ENCODE measurements at places on chromosomes 4 and X.

DNA sequence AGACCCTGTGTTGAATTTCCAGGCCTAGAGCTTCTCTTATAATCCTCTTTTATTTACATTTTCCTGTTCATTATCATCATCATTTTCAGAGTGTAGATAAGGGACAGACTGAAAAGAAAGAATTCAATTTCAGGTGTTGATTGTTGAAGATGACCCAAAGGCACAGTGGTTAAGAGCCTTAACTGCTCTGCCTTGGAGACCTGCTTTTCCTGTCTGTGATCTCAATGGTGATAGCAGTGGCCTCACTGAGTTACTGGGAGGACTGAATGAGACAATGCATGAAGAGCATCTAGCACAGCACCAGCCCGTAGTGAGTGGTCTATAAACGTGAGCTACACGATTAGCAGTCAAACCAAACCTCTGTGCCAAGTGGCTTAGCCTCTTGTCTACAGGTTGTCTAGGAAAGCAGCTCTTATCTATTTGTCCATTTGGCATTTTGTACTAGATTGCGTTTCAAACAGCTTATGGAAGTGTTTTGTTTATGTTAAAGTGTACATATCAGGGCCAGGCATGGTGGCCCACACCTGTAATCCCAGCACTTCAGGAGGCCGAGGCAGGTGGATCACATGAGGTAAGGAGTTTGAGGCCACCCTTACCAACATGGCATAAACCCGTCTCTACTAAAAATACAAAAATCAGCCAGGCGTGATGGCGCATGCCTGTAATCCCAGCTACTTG is 41.5 kb downstream of the SETD7 start:
- DNase-seq: no peak

DNA sequence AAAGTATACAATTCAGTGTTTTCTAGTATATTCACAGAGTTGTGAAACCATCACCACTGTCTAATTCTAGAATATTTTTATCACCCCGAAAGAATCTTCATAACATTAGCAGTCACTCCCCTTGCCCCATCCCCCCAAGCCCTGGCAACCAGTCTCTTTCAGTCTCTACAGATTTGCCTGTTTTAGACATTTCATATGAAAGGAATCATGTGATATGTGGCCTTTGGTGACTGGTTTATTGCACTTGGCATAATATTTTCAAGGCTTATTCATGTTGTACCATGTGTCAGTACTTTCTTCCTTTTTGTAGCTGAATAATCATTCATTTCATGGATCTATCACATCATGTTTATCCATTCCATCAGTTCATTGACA is 371.7 kb downstream of the AFF2 start:
- no peak for DNase-seq

DNA sequence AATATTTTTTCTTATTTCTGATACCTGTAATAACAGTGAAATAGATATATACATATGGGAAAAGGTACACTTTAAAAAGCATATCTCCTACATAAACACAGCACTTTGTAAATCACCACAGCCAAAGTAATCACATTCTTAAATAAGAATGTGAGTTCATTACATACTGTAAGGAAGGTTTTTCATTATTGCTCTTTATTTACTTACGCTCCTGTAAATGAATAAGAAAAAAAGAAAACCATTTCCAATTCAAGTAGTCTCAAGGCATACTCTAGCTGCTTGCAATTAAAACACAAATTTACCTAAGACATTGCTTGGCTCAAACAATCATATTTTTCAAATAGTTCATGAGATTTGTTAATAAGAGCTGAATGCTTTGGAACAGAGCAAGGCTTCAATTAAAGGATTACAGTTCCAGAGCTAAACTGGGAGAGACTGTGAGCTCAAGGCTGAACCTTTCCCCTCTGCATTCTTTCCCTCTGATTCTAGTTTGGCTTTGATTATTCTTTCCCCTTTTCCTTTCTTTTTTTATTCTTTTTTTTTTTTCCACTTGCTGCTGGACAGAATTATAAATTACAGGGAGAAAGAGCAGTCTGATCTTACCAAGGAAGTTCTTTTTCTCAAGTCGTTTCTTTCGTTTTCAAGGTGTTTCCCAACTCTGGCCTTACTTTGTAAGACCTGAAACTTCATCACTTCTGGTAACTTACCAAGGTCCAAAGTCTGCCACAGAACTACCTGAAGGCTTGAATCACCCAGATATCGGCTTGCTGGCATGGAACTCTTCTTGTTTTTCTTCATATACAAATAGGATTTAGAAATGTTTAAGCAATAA is 278.3 kb downstream of the INPP4B start:
- no peak for DNase-seq

DNA sequence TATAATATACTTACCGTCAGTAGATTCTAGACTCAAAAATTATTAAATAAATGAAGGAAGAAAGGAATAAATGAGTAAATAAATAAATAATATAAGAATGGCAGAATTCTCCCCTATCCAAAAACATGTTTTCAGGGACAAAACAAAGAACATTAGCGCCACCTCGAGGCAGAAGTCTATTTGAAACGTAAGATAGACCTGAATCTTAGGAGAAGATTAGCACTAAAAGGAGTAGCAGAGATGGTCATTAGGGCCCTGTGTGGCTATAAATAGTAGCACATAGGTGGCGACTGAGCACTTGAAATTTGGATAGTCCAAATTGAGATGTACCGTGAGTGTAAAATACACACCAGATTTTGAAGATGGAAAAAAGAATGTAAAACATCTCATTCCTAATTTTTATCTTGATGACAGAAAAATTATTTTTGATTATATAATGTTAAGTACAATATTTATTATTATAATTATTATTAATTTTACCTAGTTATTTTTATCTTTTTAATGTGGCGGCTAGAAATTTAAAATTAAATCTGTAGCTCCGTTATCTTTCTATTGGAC is 24.3 kb upstream of the SRD5A3 start:
- peak; percentile 85 for DNase-seq

DNA sequence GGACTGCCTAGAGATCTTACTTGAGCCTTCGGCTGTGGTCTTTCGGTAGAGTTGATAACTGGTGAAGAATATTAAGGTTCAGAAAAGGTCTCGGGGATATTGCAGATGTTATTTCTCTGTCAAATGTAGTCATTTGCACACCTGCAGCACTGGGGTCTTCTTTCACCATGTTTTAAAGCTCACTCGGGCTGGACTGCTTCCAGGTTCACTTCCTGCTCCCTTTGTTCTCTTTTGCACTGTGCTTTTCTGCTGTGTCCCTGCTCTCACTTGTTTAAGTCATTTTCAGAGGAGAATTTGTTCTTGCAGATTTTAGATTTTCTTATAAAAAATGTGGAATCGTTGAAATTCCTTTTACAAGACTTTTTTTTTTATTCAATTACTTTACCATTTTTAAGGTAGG is 68.5 kb downstream of the BMPR1B start:
- DNase-seq: no peak

GRCh38 chr4:8742546-8742945 is 129.1 kb downstream of the HMX1 start:
- DNase-seq: no peak

GRCh38 chr4:167903291-167903721 is 189.0 kb upstream of the ANXA10 start:
- no peak for DNase-seq

DNA sequence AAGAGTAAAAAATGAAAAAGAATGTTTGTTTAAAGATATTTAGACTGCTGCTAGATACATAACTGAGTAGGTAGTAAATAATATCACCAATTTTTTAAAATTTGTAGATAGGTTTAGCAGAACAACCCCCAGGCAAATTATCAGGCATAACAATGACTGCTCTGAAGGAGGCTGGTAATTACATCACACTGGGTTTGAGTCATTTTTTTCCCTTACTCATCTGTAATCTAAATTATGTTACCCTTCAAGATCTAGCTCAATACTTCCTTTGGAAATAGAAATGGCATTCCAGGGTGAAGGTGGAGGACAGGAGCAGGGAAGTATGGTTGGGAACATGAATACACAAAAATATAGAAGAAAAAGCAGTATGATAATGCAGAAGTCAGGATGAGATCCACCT is 431.6 kb upstream of the MAOA start:
- no peak for DNase-seq

- peak; percentile 1 for DNase-seq
Measured at GRCh38 chrX:25144043-25144940, 128.5 kb upstream of the ARX start.

GRCh38 chr4:174828845-174829701 is at the start of gene GLRA3:
Gene GLRA3 (minus strand): TSS chr4:174829247. CDS start chr4:174828811, 436 bp downstream.
- DNase-seq: no peak

GRCh38 chrX:136209016-136209738 is 42.0 kb downstream of the MAP7D3 start:
- no peak for DNase-seq

DNA sequence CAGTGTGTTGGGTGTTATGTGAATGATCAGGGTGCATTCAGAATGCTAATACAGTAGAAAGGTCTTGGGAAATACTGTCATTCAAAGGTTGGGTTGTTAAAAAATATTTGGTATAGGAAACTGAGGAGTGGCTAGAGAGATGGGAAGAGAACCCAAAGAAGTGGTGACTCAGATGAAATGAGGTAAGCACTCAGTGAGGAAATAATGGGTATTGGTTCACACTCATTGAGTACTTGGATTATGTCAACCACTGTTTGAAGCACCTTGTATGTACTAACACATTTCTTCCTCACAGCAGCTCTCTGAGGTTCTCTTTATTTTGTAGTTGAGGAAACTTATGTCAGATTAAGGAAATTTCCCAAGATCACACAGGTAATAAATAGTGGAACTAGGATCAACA is 40.8 kb upstream of the NUDT6 start:
- DNase-seq: peak; percentile 45

DNA sequence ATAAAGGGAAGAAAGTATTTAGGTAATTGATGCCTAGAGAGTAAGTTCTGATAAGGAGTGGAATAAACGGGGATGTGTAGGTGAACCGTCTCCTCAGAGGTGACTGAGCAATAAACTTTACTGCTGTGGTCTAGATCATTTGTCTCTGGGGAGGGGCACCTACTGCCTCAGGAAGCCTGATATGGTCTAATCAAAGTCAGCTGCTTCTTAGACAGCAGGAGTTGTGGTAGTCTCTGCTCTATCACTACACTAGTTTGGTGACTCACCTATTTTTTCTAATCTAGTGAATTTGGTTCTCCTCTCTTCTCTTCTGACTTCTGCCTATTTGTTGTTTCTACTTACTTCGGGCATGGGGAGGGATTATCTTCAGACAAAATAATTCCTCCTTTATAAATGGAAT is 95.1 kb upstream of the STIM2 start:
- DNase-seq: no peak

- no peak for DNase-seq
Measured at GRCh38 chr4:168615294-168616065, 118.6 kb downstream of the PALLD start.

DNA sequence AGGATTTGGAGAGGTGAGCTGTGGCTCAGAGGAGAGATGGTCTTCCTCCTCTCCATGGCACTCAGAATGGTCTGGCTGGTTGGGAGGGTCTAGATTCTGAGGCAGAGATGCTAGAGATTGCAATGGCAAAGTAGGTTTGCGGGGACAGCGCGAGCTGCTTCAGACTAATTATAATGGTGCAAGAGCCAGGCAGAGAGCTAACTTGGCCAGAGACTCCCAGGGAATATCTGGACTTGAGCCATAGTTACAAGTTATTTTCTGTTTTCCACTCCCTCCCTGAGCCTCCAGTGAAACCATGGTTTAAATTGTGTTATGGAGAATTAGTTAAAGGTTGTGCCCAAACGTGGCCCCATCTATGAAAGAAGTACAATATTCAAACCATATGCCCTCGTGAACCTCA is 44.7 kb upstream of the ELF2 start:
- DNase-seq: no peak

GRCh38 chr4:111230265-111230664 is 607.4 kb upstream of the PITX2 start:
- no peak for DNase-seq

DNA sequence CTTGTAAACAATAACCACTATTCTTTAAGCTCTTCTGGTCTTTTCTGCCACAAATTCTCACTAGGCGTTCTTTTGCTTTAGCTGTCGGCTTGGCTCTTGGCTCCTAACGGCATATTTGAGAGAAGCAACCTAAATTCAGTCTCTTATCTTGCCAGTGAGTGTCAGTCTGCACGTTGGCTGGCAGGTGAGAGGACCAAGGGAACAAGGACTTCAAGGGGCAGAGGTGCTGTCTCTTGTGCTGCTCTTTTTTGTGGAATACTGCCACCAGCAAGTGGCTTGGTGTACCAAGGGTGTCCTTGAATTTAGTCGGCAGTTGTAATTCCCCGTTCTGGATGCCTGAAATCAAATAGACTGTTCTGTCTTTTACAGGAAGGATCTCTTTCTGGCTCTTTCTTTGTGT is 77.8 kb upstream of the SLC4A4 start:
- no peak for DNase-seq

Measured in AML-193 (cell line).